ENCODE measurements at places on chromosomes 1 and 21.
A peak's percentile ranks its signal among the peaks of the same experiment; 100 is the strongest.

GRCh38 chr1:106961646-106962045 is 94.8 kb upstream of the PRMT6 start:
- no peak for DNase-seq

GRCh38 chr1:21313886-21314721 is 23.8 kb upstream of the ECE1 start:
- DNase-seq = no peak

- DNase-seq = no peak
Observed at GRCh38 chr1:9500756-9501754, 38.2 kb upstream of the SLC25A33 start.

GRCh38 chr1:214658785-214659184 is 55.8 kb downstream of the CENPF start:
- DNase-seq = no peak

DNA sequence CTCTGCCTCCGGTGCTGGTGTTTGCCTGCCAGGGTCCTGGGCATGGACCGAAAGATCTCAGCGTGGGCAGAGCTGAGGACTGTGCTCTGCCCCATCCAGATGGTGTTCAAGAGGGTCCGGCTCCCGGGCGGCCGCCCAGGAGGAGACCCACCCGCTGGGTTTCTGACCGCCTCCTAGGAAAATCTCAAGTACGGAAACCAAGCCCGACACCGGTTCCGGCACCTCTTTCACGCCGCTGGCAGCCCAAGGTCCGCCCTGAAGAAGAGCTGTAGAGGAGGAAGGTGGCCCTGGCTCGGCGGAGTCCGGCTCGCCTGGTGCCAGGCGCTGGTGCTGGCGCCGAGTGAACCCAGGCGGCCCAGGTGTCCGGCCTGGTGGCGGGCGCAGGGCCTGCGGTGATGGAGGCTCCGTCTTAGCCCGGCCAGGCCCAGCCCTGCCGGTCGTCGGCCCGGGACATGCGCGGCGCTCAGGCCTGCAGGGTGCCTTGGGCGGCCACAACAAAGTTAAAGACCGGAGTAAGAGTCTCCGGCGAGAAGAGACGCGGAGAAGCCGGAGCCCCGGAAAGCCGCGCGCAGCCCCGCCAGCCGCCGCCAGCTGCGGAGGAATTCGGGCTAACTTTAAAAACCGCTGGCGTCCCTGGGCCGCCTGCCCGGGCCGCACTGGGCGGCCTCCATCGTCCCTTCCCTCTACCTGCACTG is 1.5 kb downstream of the GRIK3 start:
- no peak for DNase-seq

DNA sequence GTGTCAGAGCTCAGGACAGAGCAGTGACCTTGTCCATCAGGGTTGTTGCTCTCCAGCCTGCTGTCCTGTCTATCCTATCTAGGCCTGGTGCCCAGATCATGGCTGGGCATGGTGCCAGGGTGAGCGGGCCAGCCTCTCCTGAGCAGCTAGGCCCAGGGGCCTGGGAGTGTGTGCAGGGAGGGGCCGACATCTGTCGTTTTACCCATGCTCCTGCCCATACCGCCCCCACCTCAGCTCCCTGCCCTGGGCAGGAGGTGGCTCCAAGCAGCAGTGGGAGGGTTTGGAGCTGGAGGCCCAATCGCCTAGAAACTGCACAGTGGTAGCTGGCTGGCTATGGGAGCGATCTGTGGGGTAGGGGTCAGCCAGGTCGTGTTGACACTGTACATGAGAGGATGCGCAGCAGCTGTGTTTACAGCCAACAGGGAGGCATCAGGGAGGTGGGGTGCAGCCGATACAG is 6.5 kb downstream of the INSRR start:
- peak; percentile 97 for DNase-seq
